Stimulated activated CD8-positive, alpha-beta memory T cell treated with anti-CD3 and anti-CD28 coated beads, Interleukin-4, amount 100 ng/mL, for 4 hours (primary cell): ENCODE measurements at places on chromosomes 2 and 18.

DNA sequence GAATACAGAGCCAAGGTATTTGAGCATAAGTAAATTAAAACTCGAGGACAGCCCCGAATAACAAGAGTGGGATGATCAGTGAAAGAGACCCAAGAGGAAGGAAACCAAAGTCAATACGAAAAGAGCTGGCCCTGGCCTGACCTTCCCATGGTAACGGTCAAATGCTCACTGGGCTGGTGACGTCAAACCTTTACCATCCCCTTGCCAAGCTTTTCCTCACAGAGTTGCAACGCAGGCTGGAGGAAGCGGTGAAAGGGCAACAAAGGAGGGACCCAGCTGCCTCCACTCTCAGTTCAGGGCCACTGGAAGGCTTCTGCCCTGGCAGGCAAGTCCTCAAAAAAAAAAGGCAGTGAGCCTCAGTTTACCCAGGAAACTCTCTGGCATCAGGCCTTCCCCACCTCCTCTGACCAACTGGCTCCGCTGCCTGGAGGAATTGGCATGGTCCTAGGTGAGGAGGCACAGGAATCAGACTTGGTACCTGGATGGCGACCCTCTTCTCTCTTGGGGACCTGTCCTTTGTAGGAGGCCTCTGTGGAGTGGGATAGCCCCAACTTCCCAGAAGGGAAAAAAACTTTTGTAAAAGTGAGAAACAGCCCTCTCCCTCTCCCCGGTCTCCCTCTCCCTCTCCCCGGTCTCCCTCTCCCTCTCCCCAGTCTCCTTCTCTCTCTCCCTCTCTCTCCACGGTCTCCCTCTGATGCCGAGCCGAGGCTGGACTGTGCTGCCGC is 212.4 kb downstream of the ANAPC1 start:
- DNase-seq, result no peak

DNA sequence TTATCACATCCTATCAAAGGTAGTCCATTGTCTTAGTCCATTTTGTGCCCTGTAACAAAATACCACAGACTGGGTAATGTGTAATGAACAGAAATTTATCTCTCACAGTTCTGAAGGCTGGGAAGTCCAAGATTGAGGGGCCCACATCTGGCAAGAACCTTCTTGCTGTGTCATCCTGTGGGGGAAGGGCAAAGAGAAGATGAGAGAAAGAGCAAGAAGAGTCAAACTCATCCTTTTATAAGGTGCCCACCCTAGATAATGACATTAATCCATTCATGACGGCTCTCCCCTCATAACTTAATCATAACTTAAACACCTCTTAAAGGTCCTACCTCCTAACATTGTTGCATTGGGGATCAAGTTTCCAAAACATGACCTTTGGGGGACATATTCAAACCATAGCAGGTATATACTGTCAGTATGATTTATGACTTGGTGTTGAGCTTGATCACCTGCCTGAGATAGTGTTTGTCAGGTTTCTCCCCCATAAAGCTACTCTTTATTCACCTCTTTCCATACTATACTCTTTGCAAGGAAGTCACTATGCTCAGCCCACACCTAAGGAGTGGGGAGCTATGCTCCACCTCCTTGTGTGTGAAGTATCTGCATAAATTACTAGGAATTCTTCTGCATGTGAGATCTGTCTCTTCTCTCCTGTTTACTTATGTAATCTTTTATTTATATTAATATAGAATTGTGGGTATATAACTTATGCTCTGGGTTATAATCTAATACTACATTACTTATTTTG is 5.2 kb upstream of the MAP3K2 start:
- no peak for DNase-seq

DNA sequence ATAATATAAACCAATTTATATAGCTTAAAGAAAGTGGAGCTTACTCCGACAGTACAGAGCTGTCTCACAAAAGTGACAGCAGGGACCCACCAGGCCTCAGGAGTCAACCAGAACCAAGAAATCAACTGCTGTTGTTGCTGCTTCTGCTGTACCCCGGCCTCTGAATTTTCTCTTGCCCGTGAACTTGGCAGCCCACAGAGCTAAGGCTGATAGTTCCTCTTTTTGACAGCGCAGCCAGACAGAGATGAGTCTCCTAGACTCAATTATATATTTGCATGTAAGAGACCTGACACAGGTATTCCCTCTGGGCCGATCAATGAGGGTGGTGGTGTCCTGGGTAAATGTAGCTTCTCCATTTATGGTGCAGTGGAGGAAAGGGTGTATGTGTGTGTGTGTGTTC is 109.4 kb downstream of the KCTD1 start:
- no peak for DNase-seq

DNA sequence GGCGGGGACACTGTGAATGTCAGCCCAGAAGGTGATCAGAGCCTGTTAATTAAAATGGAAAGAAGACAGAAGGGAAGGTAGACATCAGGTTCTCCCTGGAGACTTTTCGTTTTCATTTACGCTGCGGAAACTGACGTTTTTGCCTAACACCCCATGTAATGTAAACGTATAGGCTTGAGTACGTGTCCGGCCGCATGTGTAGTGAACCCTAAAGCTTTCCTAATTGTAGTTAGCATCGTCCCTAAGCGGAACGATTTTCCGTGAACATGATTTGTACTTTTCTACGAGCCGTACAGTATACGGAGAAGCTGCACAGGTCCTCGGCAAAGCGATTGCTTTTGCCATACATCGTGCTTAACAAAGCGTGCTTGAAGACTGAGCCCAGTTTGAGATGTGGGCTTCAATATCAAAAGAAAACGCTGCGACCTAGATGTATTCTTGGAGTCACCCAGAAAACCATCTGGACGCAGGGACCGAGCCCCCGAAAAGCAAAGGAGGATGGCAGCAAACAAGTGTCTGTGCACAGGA is 284 bp downstream of the TIMM21 start:
- DNase-seq, result no peak
